GM23338 (cell line): ENCODE measurements at places on chromosomes 12 and 14. TPM values are rescaled to one million over a fixed set of nuclear protein-coding genes. Genes with fewer than 3 reads are reported as not detected.

DNA sequence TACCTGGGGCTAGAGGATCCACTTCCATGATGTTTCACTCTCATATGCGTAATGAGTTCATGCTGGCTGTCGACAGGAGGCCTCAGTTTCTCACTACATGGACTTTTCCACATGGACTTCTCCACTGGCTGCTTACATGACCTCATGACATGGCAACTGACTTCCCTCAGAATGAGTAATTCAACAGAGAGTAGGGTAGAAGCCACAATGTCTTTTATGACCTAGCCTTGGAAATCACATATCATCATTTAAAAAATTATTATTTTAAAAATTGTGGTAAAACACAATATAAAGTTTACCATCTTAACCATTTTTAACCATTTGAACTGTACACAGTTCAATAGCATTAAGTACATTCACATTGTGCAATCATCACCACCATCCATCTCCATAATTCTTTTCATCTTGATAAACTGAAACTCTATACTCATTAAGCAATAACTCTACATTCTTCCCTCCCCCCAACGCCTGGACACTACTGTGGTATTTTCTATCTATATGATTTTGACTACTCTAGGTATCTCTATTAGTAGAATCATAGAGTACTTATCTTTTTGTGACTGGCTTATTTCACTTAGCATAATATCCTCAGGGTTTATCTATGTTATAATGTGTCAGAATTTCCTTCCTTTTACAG, 144.5 kb downstream of the TGFB3 start:
- no peak for DNase-seq

- DNase-seq, result peak; percentile 80
These were observed 140.5 kb downstream of the PRKCH start for GRCh38 chr14:61461808-61462275.

DNA sequence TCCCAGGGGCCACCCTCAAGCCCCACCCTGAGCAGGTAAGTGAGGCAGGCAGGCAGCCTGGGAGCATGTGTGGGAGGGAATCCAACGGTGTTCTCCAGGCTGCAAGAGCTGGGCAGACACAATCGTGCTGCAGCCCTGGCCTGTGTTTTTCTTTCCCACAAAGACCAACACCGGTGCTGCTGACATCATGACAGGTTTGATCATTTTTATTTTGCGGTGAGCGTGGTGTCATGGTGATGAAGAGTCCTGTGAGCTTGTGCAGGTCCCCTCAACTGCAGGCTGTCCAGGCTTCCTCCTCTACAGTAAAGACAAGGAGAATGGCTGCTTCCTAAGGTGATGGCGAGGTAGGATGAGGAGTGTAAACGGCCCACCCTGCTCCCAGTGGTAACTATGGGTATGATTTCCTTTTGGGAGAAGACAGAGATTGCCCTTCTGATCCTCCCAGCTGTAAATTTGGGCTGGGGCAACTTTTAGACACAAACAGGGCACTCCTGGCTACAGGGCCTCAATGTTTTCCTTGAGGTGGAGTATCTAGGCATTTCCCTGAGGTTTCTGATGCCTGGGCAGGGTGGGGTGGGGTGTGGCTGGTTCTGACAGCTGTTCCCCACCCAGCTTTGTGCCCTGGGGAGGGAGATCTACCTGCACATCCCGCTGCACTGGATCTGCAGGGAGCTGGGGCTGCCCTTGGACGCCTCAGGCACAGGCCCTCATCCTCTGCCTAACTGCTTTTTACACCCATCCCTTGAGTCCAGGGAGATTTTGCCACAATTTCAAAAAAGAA, 109.1 kb downstream of the VCPKMT start:
- peak; percentile 65 for DNase-seq

DNA sequence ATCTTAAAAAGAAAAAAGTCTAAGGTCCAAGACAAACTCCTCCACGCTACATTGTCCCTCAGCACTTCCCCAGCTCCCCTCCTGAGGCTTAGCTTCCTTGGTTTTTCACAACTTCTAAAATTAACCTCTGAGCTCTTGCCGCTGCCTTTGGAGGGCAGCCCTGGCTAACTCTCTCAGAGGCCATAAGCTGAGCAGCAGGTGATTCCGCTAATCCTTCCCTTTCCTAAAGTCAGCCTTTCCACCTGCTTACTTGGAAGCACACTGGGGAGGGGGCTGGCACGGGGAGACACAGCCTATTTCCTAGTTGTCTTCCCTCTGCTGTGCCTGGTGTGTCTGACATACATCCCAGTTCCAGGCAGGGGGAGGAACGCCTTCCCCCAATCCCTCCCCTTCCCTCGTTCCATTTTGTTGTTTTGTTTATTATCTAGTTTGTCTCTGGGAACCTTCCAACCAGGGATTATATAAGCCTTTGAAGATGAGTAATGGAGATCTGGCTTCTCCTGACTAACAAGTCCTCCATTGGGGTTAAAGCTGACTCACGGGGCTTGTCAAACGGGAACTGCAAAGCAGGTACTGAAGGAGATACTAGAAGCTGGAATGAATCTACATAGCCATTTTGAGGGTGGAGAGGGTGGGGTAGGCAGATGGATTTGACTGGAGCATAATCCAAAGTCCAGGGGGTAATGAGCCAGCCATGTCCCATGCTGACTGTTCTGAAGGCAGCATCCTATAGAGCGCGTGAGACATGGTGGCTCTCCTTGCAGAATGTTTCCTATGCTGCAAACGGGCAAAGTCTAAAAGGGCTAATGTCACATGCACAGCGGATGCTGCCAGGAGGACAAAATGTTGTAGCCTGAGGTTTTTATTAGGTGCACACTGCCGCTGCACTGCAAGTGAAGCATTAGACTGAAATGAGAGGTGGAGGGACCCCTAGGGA, 230.8 kb downstream of the FOXN3 start:
- DNase-seq, result no peak

GRCh38 chr14:74516451-74517160, 23.0 kb downstream of the ISCA2 start:
- DNase-seq, result peak; percentile 55

DNA sequence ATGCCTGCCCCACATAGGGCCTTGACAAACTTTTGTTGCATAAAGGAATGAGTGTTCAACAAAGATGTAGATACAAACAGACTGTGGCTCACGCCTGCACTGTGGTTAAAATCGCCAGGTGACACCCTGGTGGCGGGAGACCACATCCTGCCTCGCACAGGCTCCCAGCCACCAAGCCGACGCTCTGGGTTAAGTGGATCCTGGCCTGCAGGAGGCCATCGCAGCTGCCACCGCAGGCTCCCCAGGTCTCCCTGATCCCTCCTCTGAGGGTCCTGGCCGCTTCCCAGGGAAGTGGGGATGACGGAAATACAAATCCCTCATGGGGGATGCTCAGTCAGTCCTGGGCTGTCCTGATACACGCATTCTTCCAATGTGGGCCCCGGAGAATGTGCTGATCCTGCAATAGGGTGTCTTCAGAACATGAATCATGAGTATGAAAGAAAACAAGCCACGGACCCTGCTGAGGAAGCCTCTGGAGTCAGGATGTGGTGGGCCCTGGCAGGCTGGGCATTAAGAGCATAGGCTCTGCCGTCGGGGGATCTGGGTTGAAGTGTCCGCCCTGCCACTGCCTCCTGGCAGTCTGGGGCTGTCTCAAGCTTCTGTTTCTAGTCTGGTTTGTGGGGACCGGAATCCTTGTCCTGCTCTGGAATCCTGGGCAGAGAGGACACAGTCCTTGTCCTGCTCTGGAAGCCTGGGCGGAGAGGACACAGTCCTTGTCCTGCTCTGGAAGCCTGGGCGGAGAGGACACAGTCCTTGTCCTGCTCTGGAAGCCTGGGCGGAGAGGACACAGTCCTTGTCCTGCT, 53.5 kb upstream of the BEGAIN start:
- no peak for DNase-seq

- DNase-seq, result no peak
These were observed 4.3 kb upstream of the PGF start for GRCh38 chr14:74959596-74960180.

DNA sequence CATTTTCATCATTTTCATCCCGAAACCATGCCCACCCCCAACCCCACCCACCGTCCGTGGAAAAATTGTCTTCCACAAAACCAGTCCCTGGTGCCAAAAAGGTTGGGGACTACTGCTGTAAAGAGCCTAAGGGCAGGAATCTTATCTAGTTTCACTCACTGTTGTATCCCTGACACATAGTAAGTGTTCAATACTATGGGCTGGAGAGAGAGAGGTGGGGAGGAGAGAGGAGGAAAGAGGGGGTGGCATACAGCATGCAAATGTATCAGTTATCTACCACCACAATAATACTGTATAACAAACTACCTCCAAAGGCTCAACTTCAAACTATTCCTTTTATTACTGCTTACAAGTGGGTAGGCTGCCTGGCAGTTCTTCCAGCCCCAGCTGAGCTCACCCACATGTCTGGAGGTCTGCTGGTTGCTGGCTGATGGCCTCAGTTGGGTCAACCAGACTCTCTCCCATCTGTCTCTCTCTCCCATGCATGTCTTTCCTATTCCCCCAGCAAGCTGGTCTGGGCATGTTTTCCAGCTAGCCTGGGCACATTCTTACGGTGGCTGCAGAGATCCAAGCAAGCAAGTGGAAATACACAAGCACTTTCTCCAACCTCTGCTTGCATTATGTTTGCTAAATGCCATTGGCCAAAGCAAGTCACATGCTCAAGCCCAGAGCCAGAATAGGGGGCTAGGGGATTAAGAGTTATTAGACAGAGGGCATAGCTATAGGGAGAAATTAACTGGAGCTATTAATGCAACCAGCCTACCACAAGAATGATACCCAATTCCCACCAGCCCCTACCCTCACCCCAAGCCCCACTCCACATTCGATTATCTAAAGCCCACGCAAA, 31.6 kb upstream of the FICD start:
- no peak for DNase-seq

- no peak for DNase-seq
These were observed 209.8 kb upstream of the FLRT2 start for GRCh38 chr14:85319998-85320630.

- peak; percentile 82 for DNase-seq
These were observed 506 bp upstream of the NAP1L1 start for GRCh38 chr12:76084863-76085519.

GRCh38 chr12:20625531-20625930, 69.6 kb upstream of the SLCO1C1 start:
- DNase-seq, result no peak

- no peak for DNase-seq
These were observed 46.9 kb downstream of the ZFYVE21 start for GRCh38 chr14:103762541-103762940.

GRCh38 chr14:20697273-20698017, 8.9 kb downstream of the ANG start:
- DNase-seq, result peak; percentile 77

GRCh38 chr14:32998433-32998832, 59.8 kb downstream of the NPAS3 start:
- DNase-seq, result peak; percentile 69

- no peak for DNase-seq
These were observed 521.9 kb upstream of the TBX3 start for GRCh38 chr12:115205755-115206308.

DNA sequence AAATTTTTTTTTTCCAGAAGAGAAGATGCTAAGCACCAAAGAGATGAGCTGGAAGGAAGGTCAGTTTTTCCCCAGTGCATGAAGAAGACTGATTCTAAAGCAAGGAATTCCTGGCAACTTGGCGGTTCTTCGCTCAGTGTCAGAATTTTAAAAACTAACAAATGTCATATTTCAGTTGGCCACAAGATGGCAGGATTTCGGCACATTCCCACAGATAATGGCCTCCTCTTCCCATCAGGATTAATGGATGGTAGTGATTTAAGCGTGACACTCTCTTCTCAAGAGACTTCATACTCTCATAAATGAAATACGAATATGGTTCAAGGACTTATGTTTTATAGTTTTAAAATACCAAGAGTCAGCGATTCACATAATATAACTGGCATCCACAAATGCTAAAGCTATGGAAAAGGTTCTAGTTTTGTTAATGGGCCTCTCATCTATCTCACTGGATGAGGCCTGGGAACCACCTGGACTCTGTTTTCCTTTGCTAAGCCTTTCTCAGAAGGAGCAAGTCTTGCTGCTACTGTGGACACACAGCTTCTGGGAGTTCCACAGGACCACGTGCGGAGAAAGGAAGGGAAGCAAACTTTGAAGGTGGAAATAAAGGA, 46.1 kb upstream of the PTPRO start:
- peak; percentile 77 for DNase-seq

- peak; percentile 77 for DNase-seq
These were observed 52.6 kb downstream of the GPHB5 start for GRCh38 chr14:63266106-63266505.

GRCh38 chr14:54172114-54172513, 215.5 kb upstream of the BMP4 start:
- DNase-seq, result no peak

- no peak for DNase-seq
These were observed 71.0 kb downstream of the TRAFD1 start for GRCh38 chr12:112196196-112196875.

DNA sequence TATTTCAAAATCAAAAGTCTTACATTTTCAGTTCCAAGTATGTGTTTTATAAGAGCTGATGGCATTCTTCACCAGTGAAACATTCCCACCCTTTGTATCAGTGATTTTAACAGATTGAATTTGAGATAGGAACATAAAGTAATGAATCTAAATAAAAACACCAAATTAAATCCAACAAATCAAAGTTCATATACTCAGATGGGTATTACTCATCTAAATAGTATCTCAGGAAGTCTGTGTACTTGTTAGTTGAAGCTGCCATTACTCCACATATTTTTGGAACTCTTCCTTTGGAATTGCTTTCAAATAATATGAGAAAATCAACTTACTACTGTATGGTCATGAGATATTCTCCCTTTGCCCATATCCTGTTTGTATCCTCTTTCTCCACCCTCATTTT, 89.1 kb downstream of the MIA2 start:
- DNase-seq, result no peak

DNA sequence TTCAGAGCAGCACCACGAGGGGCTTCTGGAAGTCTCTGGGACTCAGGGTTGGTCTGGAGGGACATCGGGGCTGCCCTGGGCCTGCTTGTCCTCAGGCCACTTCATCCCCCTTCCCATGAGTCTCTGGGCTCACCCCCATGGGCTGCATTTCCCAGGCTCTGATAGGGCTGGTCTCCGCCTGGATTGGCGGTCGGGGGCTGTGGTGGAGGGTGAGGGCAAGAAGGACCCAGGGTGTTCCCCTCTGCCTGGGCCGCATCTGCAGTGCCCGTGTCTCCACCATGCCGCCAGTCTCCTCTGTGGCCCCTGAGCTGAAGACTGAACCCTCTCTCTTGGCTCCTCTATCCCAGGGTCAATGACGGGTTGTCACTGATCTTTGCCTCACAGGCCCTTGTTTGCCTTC, 242.1 kb downstream of the ADGRD1 start:
- DNase-seq, result no peak

B4GALNT1 gene
- total RNA-seq, result 2.4 and 2.8 TPM in 2 replicates

PTGDR gene
- 0.23 TPM in 1 of 2 replicates, not detected in the other for total RNA-seq

DMAC2L gene
- 9.5 and 22.5 TPM in 2 replicates for total RNA-seq

SLC25A47 gene
- not detected in 2 replicates for total RNA-seq

FAM161B gene
- total RNA-seq, result 0.04 and 0.28 TPM in 2 replicates

SLCO1A2 gene
- total RNA-seq, result 10.8 and 25.2 TPM in 2 replicates

MIPOL1 gene
- total RNA-seq, result 21.7 and 24.8 TPM in 2 replicates

VDR gene
- total RNA-seq, result 1.1 and 1.4 TPM in 2 replicates

ELK3 gene
- total RNA-seq, result 8.3 and 12.1 TPM in 2 replicates

GUCY2C gene
- 1.9 and 3.1 TPM in 2 replicates for total RNA-seq

LAG3 gene
- total RNA-seq, result 1.0 and 4.7 TPM in 2 replicates

OTOGL gene
- total RNA-seq, result 0.35 and 0.66 TPM in 2 replicates

CLEC9A gene
- not detected in 2 replicates for total RNA-seq

ALX1 gene
- 0.49 and 1.2 TPM in 2 replicates for total RNA-seq

TTC8 gene
- 10.5 and 15.0 TPM in 2 replicates for total RNA-seq
